ENCODE measurements at places on chromosomes 4 and X. TPM values are rescaled to one million over a fixed set of nuclear protein-coding genes. Genes with fewer than 3 reads are reported as not detected.

The KCNIP4 gene
- total RNA-seq: 1.7 TPM

The CT45A3 gene
- total RNA-seq: not detected

The POU3F4 gene
- total RNA-seq: not detected

The GPRIN3 gene
- total RNA-seq: 0.49 TPM

The ANKRD50 gene
- total RNA-seq: 22.2 TPM

The DNASE1L1 gene
- 31.0 TPM for total RNA-seq

The CTAG2 gene
- total RNA-seq: not detected

The LRCH2 gene
- 11.1 TPM for total RNA-seq

The RADX gene
- 18.8 TPM for total RNA-seq

DNA sequence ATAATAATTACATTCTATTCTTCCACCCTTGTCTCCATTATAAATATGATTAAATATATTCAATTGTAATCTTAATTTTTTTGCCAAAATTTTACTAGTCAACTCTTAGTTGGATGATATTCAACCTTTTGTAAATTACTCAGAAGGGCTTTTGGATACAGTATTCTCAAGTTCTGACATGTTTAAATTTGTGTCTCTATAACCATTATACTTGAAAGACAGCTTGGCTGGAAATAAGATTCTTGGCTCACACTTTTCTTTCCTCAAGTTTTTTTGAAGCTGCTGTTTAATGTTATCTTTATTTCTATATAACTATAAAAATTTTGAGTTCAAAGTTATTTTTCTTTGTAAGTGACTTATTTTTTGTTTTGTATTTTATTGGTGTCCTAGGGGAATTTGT, 214.4 kb downstream of the ARAP2 start:
- no peak for DNase-seq

DNA sequence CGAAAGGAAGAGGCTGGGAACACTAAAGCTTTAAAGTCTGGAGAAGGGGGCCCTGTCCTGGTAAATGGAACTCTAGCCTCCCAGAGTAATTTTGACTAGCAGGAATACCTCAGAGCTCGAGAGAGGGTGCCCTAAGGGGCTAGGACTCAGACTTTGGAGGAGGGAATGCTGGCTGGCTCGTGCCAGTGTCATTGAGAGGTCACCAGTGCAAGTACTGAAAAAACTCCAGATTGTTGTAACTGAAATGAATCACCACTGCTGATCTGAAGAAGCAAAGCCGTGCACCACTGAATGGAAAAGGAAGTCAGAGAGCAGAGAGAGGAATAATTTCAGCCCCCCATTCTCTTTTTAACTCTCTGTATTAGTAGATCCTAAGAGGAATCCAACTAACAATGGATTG, 690.2 kb downstream of the FAT4 start:
- DNase-seq: peak; percentile 41

GRCh38 chrX:153873282-153874084, 12.5 kb downstream of the L1CAM start:
- no peak for DNase-seq

GRCh38 chrX:35439692-35440091, 358.4 kb upstream of the MAGEB16 start:
- no peak for DNase-seq

GRCh38 chrX:132692066-132692465, 203.2 kb upstream of the MBNL3 start:
- DNase-seq: no peak

DNA sequence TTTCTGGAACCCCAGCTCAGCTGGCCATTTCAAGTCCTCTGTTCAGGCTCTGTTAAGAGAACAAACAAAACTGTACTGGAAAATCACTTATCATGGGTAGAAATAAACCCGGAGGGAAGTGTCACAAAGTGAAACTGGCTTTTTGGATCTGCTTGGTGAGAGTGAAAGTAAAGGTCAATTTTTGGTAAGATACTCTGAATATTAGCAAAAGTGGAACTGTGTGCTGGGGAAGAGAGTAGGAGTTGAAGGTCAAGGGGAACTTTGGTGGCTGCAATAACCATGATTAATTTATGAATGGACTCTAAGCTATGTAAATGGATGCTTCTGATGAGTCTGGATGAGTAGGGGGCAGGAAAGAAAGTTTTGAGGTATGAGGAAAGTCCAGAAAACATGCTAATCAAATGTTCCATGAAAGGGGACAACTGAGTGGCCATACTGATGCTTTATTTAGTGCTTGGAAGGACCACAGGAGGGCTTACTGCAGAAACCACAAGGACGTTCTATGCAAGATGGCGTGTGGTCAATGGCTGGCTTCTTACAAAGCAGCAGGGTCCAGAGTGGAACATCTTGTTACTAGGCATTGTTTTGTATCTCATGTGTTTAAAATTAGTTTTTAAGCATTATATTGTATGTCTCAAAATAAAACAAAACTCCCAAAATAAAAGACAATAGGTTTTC, 36.8 kb upstream of the TNIP3 start:
- no peak for DNase-seq

GRCh38 chrX:11666164-11666563, 444 bp upstream of the ARHGAP6 start:
- DNase-seq: no peak

- no peak for DNase-seq
Observed at GRCh38 chr4:55242506-55242905, 103.5 kb upstream of the SRD5A3 start.

GRCh38 chrX:49932791-49933190, 10.4 kb downstream of the CLCN5 start:
- DNase-seq: no peak

- peak; percentile 12 for DNase-seq
Observed at GRCh38 chrX:22338740-22339139, 66.0 kb downstream of the CBLL2 start.

- DNase-seq: peak; percentile 12
Observed at GRCh38 chrX:108072746-108073145, 18.6 kb downstream of the PSMD10 start.
